ENCODE measurements at places on chromosomes 5 and 9.

DNA sequence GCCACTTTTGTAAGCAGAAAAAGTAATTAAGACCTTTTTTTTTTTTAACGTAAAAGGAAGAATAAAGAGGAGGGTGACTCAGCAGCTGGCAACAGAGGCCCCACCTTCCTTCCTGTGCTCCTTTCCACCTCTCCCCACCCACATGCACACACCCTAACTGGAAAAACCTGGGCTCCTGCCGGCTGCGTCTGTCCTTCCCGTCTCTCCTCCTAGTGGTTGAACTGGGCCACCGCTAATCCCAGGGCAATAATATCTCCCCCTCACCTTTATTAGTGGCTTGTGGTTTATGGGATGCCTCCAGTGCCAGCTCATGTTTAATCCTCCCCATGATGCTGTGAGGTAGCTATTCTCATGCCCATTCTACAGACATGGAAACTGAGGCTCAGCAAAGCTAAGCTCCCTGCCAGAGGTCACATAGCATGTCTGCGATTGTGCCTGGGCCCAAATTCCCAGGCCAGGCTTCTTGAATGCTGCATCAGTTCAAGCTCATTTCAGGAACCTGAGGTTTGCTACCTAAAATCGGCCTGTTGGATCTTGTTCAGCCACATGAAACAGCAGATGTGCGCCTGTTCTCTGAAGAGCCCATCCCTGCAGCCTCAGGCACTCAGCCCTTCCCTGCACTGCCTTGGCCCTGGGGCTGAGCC lies 60.9 kb upstream of the IL17B start:
- DNase-seq = no peak

DNA sequence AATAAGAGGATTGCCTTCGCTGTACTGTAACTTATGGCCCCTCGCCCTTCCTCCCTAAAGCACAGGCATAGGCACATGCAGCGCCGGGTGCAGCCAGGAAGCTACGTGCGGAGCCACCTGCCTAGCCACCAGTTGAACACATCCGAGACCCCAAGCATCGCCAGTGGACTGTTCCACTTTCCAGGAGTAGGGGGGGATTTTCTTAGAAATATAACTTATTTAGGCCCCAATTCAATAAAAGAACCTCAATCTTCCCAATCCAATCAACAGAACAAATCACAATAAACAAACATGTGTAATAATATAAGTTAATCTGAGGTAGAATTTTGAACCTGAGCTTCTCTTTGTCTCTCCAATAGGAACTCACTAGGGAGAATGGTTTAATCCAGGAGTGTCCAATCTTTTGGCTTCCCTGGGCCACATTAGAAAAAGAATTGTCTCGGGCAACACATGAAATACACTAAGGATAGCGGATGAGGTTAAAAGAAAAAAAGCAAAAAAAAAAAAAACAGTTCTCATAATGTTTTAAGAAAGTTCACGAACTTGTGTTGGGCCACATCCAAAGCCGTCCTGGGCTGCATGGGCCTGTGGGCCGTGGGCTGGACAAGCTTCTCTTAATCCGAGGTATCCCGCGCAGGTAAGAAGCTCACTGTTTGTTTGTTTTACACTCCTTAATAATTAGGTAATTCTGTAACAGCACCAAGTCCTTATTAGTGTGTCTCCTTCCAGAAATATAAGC lies 22.0 kb upstream of the NIPBL start:
- DNase-seq = no peak

- DNase-seq = no peak
These were observed 27.3 kb upstream of the TRIM14 start for GRCh38 chr9:98146101-98146991.

DNA sequence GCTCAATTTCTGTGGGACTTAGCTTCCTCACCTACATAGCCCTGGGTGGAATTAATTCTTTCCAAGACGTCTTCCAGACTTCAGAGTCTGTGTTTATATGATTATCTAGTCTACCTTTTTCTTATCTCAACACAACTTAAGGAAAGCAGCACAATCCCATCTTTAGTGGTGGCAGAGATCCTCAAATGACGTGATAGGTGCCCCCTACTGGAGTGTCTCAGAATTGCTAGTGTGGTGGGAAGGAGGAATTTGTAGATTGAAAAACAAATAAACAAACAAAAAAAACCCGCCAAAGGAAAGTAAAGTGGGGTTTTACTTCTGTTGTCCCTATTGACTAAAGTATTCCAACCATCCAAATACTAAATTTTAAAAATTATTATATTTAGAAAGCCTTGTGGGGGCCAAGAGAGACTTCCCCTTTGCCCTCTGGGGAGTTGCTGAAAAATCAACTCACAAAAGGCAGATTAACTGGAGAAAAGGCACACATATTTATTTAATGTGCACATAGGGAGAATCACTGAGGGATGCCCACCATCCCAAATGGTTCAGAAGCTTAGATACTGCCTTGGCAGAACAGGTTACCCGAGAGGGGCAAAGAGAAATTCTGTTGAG lies 283.3 kb downstream of the TMEM167A start:
- DNase-seq = peak; percentile 13

DNA sequence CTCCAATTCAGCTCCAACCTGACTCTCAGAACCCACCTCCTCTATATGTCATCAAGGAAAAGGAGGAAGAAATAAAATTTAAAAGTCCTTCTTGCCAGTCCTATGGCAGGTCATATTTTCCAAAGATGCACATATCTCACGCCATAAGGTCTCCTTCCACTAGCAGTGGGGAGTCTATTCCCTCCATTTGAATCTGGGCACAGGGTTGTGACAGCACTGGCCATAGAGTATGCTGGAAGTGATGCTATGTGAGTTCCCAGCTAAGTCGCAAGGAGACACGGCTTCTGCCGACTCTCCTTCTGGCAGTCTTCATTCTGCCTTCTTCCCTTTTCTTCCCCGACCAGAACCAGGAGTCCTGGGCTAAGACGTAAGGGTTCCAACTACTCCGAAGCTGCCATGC lies 883.9 kb upstream of the DMAC1 start:
- DNase-seq = no peak

- no peak for DNase-seq
These were observed 286.4 kb upstream of the CDH12 start for GRCh38 chr5:23139338-23140171.

DNA sequence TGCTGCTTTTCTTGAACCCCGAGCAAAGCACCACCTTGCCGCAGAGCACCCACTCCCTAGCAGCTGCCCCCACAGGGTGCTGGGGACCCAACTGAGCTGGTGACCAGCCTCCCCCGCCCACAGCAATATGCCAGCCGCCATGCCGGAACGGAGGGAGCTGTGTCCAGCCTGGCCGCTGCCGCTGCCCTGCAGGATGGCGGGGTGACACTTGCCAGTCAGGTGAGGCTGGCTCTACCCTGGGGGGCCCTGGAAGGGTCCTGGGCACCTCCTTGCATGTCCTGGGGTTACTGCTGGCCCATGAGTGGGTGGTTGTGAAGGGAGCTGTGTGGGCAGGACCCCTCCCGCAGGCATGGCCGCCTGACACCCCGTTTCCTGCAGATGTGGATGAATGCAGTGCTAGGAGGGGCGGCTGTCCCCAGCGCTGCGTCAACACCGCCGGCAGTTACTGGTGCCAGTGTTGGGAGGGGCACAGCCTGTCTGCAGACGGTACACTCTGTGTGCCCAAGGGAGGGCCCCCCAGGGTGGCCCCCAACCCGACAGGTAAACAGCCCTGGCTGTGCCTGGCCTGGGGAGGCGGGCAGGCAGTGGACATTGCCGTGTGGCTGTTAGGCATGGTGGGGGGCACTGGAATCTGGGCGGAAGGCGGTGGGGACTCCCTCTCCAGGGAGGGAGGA lies 7.2 kb downstream of the EGFL7 start:
- DNase-seq = no peak

DNA sequence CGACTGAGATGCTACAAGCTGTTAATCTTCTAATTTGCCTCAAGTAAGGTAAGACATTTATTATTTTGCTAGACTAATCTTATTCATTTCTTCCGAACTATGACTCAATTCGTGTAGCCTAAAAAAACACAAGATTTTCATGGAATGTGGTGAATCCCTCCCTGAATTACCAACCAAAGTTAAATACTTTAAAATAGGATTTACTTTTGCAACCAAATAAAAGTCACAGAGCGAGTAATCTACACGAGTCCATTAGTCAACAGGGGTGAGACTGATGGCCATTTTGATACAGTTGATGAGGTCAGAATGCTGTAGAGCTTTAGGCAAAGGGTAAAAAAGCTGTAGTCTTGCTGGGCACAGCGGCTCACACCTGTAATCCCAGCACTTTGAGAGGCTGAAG lies 13.1 kb upstream of the BNC2 start:
- no peak for DNase-seq

DNA sequence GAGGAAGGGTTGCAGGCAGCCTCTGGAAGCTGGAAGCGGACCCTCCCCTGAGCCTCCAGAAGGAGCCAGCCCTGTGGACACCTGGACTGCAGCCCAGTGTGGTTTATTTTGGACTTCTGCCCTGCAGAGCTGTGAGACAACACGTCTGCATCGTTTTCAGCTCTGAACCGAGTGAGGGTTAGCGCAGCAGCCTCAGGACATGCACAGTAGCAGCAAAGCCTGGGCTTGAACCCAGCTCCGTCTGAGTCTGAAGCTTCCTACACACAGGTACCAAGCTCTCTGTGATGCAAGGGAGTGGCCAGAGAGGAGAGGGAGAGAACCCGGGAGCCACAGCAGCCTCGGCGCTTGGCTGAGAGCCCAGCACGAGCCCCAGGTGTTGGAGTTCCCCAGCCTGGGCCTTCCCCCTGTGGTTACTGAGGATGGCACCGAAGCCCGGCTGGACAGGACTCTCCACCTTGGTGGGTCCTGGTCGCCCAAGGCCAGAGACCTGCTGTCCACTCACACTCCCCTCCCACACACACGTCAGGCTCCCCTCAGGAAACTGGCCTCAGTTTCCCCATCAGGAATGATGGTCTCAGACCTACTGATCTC lies 128.2 kb downstream of the OLFM1 start:
- DNase-seq = no peak

DNA sequence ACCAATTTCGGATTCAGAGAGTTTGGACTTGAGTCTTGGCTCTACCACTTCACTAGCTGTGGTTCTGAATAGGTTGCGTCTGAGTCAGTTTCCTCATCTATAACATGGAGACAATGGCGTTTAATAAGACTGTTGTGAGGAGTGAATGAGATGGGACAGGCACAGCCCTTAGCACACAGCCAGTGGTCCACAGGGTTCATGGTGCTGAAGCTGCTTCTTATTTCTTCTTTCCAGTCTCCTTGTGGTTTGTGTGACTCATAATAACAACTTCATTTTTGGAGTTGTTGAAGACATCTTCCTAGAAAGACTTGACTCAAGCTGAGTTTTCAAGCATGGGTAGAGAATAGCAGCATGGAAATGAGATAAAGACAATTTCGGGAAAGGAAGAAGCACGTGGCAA lies 172.6 kb upstream of the PPP2R2B start:
- DNase-seq = no peak

- DNase-seq = no peak
These were observed 274.3 kb upstream of the DMRT1 start for GRCh38 chr9:567128-567746.

DNA sequence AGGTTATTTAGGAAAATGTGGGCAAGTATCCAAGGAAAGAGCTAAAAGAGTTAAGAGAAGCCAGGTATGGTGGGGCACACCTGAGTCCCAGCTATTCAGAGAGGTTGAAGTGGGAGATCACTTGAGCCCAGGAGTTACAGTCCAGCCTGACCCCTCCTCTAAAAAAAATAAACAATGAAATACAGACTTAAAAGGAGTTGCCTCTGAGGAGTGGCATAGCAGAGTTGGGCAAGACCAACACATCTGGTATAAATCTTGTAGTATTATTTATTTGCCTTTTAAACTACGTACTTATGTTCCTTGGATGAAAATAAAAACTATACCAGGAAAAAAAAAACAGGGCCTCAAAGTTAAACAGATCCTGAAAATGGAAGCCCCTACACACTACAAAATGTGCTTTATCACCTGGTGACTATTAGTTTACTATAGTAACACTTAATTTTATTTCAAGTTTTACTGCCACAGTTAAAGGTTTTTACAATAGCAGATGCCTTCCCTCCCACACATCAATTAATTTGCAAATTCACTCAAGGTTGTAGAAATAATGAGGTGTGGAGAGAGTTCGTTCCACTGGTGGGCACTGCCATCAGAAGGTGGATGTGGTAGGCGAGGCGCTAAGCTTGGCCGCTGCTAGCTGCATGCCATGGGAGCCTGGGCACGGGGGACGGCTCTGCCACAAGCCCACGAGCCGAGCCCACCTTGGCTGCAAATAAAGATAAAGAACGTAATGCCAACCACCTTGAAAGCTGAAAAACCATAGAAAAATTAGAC lies 48.0 kb downstream of the MED27 start:
- DNase-seq = no peak

DNA sequence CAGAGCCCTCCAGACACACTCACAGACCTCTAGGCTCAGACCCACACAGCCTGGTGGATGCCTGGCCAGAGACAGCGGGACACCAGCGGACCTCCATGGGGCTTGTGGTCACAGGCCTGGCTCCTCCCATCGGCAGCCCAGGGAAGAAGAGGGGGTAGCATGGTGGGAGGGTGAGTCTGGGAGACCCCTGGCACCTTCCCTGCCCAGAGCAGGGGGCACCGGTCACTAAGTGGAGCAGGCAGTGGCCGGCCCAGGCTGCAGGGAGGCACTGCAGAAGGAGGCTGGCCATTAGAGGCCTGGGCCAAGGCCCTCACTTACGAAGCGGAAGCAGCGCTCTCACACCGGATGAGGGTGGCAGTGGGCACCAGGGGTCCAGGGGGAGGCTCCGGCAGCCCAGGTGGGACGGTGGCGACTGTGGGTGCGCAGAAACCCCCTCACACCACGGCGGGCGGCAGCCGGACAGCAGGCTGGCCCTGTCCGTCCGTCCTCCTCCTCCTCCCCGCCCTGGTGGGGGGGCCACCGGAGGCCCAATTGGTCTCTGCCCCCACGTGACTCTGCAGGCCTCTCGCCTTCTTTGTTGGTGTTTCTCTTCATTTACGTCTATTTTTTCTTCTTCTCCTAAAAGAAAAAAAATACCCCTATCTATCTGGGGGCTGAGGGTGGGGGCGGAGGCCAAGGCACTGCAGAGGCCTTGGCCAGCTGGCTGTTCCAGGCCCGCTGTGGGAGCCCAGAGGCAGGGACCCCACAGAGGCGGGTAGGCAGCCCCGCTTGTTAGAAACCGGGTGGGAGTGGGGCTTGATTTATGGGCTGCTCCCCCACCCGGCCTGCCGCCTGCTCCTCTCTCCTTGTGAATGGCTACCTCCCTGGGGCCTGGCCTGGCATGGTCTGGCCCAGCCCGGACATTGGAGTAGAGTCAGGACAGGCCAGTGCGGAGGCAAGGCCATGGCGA lies at the start of gene NR5A1:
TSS of gene NR5A1 (minus strand) at position 469 of the 949 bp plus-strand sequence. CDS start 4,004 bp downstream, outside the sequence.
- no peak for DNase-seq

GRCh38 chr5:107518616-107519015 lies 152.1 kb downstream of the EFNA5 start:
- DNase-seq = no peak

DNA sequence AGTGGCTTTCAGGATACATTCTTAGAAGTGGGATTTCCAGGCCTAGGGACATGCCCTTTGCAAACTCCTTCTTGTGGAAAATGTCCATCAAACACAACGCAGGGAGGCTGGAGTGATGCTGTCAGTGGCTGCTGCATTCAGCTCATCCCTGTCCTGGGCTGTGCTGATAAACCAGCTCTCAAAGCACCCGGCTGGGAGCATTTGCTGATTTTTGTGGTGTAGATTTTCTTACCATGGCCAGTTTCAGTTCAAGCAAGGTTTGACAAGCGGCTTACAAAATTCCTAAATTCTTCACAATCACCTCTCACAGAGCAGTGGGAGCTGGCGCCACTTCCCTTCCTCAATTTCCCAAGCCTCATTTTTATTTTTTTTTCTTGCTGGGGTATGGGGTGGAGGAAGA lies 28.2 kb downstream of the FAM163B start:
- DNase-seq = no peak

Measured in activated CD8-positive, alpha-beta memory T cell treated with anti-CD3 and anti-CD28 coated beads for 1 hour (primary cell).